ENCODE measurements at places on chromosomes 7 and 10.

DNA sequence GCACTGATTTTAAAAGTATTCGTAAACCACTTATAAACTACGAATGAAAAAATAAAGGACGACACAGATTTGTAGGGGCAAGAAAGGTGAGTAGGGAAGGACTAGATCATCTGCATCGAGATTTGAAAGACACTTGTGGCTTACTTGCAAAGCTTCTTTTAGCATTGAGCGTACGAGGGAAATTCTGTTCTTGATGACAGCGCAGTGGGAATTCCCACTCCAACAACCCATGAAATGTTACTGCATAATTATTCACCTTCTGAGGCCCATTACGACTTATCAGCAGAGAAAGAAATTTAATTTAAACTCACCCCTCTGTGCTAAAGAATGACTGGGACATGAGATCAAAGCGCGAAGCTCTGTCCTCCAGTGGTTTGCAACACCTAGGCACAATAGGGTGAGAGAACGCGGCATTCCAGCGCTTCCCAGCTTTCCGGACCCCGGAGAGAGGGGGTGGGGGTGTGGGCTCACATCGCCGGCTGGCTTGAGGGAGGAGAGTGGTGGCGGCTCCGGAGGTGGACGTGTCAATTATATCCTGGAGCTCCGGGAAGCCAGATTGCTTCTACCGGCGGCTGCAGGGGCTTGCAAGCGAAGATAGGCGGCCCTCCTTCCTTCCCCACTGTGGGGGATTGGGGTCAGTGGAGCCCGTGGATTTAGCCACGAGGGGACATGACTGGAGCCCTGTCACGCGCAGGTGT, 10.3 kb downstream of the SP8 start:
- no peak for DNase-seq

GRCh38 chr7:3117488-3118231, 74.0 kb upstream of the CARD11 start:
- no peak for DNase-seq

DNA sequence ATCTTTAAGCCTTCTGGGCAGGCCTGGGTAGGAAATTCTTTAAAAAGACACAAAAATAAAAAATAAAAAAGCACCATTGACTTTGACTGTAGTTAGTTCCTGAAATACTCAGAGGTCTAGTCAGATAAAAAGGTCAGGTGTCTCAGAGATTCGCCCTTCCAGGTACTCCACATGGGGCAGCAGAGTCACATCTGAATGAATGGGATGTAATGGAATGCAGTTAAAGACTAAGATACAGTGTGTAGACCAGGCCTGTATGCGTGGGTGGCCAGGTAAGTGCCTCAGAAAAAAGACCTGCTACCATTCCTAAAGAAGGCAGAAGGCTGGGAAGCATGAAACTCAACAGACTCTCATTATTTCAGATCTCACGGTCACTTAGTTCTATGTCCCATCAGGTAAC, 68.6 kb upstream of the SEM1 start:
- DNase-seq = no peak

GRCh38 chr7:55516409-55516808, 55.9 kb downstream of the VOPP1 start:
- DNase-seq = no peak

- no peak for DNase-seq
Observed at GRCh38 chr7:139696552-139696951, 81.2 kb downstream of the HIPK2 start.

DNA sequence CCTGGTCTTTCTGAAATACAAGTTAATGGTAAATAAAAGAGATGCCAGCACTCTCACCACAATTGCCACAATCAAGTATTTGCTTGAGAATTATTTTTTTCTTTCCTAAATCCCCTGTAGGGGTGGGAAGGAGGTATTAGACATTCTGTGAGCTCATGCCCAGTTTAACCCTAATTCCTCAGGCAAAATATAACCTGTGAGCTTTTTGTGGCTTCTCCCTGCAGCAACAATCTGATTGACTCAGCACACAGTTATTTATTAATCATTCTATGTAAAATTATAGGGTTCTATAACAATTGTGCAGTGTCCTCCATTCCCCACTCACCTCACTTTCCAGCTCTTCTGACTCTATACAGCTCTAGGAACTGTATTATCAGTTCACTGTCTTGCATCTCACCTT, 66.3 kb downstream of the GLI3 start:
- DNase-seq = no peak

DNA sequence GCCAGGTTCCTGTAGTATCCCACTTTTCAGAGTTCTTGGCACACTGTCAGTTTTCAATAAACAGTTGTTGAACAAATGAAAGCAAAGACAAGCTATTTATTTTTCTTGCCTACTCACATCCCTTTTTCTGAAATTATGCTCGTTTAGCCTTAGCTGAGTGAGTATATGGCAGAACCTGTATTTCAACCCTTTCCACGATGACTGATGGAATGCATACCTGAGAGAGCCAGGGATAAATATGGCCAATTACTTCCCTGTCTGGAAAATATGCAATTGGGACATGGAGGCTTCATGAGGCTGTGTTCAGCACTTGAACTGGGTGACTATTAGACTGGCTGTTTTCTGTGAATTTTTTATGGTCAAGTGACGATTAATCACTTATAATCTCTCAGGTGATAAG, 144.5 kb upstream of the POT1 start:
- DNase-seq = no peak

- no peak for DNase-seq
Observed at GRCh38 chr10:62326176-62326575, 48.0 kb upstream of the ZNF365 start.

- no peak for DNase-seq
Observed at GRCh38 chr7:30924624-30925023, 13.0 kb downstream of the AQP1 start.

GRCh38 chr10:84562592-84562991, 234.2 kb downstream of the CCSER2 start:
- no peak for DNase-seq

DNA sequence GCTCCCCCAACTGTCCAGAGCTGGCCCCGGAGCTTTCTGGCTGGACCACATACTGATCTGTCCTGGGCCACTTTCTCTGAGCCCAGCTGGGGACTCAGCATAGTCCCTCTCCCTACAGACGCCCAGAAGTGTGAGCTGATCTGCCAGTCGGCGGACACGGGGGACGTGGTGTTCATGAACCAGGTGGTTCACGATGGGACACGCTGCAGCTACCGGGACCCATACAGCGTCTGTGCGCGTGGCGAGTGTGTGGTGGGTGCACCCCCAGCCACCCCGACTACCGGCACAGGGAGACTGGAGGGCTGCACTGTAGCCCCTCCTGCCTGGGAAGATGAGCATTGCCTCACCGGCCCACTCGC, 41.8 kb downstream of the TBATA start:
- no peak for DNase-seq

GRCh38 chr7:47307311-47307710, 274.6 kb downstream of the TNS3 start:
- DNase-seq = no peak

- no peak for DNase-seq
Observed at GRCh38 chr7:18290865-18291264, 204.7 kb upstream of the HDAC9 start.

DNA sequence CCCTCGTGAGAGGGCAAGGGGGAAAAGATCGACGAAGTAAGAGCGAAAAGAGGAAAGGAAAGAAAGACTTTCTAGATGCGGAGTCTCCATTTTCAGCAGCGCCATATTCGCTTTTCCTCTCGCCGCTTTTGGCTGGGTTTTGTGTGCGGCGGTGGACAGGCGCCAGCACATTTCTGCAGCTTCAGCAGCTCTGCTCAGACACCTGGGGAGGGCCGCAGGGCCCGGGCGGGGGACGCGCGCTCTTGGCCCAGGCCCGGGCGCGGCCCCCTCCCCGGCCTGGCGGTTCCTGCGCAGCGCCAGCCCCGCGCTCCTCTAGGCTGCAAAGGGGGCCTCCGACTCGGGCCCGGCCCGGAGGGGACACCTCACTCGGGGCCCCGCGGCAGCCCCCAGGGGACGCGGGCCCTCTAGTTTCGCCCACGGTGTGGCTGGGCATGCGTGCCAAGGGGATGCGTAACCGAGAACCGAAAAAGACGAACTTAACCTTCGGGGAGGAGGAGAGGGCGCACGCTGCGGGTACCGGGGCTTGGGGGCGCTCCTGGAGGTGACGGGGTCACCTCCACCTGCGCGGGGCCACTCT, 34.5 kb upstream of the EBLN1 start:
- peak; percentile 14 for DNase-seq

- no peak for DNase-seq
Observed at GRCh38 chr10:91311601-91312381, 91.3 kb downstream of the PCGF5 start.

DNA sequence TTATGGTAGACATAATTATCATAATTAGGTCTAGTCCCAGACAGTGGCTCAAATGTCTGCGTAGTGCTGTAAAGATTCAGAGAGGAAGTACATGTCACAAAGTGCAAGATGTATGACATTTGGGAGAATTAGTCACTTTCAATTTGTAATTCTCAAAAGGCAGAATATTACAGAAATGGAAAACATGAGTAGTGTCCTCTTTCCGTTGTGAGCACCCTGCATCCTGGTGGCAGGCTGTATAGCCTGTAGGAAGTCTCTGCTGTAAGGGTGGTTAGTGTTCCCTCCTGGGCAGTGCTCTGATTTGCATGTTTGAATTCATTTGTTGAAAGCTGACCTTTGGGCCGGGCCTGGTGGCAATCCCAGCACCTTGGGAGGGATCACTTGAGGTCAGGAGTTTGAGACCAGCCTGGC, 17.0 kb downstream of the CDK14 start:
- peak; percentile 34 for DNase-seq

GRCh38 chr10:79180414-79181221, 111.9 kb downstream of the ZMIZ1 start:
- DNase-seq = no peak

GRCh38 chr10:5856701-5857004, 33.0 kb downstream of the ANKRD16 start:
- DNase-seq = no peak

GRCh38 chr7:45696476-45696875, 122.3 kb downstream of the ADCY1 start:
- no peak for DNase-seq

- no peak for DNase-seq
Observed at GRCh38 chr10:76631884-76632766, 1005.5 kb downstream of the KCNMA1 start.

DNA sequence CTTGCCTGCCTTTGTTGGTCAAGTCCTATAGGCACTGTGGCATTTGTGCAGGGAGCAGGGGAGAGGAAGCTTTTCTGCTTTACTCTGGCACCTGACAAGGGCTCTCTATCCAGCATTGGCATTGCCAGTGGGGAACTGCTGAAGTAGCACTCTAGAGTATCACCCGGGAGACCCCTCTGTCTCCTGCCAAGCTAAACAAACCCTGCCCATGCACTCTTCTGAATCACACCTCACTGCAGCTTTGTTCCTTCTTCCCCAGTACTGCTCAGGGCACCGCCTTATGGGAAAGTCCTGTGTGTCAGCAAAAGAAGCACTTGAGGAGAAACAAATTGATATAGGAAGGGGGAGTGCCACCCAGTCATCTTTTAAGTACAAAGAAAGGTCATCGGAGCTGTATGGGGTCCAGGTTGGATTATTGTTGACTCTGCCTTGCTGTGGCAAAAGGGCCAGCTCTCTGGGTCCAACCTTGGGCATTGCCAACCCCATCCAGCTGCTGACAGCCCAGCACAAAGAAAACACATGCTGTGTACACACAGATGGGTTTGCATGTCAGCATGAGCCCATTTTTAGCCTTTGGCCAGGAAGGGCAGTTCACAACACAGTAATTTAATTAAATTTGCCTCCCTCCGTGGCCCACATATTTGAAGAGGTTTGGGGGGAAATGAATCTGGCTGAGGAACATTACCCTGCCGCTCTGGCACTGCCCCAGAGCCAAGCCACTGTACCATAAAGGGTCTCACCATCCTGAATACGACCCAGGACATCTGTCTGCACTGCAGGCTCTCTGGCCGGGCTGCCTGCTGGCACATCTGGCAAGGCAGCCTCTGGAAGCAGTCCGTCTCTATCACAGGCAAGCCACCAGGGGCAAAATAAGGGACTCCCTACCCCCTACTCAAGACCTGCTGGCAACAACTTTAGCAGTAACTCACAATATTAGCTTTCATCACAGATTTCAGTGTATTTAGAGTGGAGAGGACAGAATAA, 13.1 kb downstream of the LRRC4 start:
- DNase-seq = peak; percentile 81

- DNase-seq = no peak
Observed at GRCh38 chr7:112089551-112089950, 116.6 kb downstream of the DOCK4 start.

- no peak for DNase-seq
Observed at GRCh38 chr7:120799813-120800475, 58.0 kb downstream of the TSPAN12 start.

DNA sequence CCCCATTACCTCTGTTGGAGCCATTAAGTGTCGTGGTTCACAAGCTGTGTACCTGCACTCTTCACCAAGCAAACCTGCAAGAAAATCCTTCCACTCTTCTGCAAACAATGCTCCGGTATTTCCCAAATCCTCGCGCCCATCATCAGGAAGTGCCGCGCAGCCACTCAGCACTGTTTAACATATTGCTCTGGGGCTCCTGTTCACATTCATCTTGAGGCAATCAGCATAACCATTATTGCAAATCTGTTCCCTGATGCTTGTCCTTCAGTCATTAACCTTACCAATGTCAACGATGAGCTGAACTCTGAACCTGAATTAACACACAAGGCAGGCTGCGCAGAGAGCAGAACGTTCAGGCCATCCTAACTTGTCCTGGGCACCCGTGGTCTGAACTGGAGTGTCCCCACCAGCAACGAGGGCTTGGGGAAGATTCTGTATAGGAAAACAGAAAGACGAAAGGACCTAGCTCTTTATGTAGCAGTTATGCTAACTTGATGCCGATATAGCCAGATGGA, 751.4 kb upstream of the AUTS2 start:
- no peak for DNase-seq

- DNase-seq = no peak
Observed at GRCh38 chr7:114645451-114645850, 230.8 kb downstream of the FOXP2 start.

GRCh38 chr7:28579571-28579970, 167.3 kb downstream of the CREB5 start:
- no peak for DNase-seq

- DNase-seq = peak; percentile 51
Observed at GRCh38 chr7:129896568-129897382, 56.0 kb downstream of the UBE2H start.

DNA sequence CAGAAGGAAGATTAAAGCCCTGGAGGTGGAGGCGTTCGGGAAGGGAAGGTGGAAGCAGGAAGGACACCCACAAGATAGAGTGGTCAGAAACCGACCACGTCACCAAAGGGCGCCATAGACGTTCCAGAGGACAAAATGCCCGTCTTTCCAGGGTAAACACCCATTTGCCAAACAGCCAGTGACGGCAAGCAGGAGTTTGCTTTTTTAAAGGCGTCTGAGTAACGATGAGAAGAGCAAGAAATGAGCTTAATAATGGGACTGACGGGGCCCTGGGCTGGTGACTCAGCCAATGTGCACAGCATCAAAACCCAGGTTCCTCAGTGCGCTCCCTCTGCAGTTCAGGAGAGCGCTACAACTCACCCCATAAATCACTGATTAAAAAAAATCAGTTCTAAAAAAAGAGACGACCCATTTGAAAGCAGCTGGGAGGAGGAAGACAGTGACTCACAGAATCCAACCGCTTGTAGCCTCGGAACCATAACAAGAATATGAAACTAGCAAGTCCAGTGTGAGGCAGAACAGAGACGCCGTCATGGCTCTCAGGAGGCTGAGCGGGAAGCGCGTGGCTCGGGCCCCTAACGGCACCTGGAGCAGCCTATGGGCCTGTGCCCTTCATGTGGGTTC, 5.9 kb downstream of the DIP2C start:
- no peak for DNase-seq

Data from dermis microvascular lymphatic vessel endothelial cell (primary cell).